Panc1 (cell line): ENCODE measurements at places on chromosomes 4 and X. TPM values are rescaled to one million over a fixed set of nuclear protein-coding genes. Genes with fewer than 3 reads are reported as not detected.
A peak's percentile ranks its signal among the peaks of the same experiment; 100 is the strongest.

SOWAHB gene
- 4.0 TPM for total RNA-seq

- DNase-seq: no peak
Measured at GRCh38 chr4:100285121-100285520, 94.9 kb upstream of the DDIT4L start.

ADAMTS3 gene
- 0.39 TPM for total RNA-seq

- DNase-seq: no peak
Measured at GRCh38 chr4:85675076-85676049, 200.4 kb downstream of the ARHGAP24 start.

DNA sequence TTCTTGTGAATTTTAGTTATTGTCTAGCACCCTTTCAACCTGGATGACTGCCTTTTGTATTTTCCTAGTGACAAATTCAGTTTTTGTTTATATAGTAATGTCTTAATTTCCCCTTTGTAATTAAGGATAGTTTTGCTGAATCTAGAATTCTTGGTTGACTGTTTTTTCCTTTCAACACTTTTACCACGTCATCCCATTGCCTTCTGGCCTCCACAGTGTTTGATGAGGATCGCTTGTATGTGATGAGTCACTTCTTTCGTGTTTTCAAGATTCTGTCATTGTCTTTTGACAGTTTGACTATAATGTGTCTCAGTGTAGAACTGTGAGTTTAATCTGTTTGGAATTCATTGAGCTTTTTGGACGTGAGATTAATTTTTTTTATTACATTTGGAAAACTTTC is 30.1 kb downstream of the KDM6A start:
- peak; percentile 65 for DNase-seq

- no peak for DNase-seq
Measured at GRCh38 chr4:84672177-84672576, 89.2 kb downstream of the CDS1 start.

- DNase-seq: no peak
Measured at GRCh38 chr4:5338531-5338930, 287.3 kb downstream of the STK32B start.

DNA sequence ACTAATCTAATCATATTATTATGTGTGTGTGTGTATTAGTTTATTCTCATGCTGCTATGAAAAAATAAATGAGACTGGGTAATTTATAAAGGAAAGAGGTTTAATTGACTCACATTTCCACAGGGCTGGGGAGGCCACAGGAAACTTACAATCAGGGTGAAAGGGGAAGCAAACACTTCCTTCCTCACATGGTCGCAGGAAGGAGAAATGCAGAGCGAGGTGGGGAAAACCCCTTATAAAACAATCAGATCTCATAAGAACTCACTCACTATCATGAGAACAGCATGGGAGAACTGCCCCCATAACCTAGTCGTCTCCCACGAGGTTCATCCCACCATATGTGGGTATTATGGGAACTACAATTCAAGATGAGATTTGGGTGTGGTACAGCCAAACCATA is 190.9 kb upstream of the TAPT1 start:
- no peak for DNase-seq

DNA sequence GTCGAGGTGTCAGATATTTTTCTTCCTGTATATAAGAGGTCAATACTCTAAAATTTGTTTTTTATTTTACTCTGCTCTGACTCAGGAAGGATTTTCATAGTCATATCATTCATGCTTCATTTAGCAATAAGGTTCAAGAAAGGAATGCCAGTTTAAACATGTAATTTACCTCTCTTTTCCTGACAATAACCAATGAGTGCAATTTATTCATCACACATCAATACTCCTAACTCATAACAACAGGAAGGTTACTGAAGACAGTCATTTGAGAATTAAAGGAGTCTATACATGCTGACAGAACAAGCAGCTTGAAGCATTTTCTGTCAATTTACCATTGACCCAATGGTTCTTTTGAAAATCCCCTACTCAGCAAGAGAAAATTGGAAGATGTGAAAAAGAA is 190.3 kb upstream of the RPS6KA3 start:
- no peak for DNase-seq

MAOB gene
- not detected for total RNA-seq

OCIAD2 gene
- 32.8 TPM for total RNA-seq

DNA sequence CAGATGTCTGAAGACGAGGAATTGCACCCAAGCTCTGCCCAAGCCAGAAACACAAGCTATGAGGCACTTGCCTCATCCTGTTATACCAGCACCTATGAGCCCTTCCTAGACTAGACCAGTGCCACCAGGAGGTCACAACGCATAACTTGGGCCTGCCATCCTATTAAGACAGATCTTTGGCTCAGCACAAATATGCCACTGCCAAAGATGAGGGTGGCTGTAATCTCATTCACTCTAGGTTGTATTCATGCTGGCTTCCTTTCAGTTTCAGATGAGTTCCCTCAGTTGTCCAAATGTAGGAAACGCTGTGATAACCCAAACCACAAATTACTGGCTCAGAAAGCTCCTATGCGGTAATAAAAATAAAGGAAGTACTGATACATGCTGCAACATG is 76.5 kb upstream of the CITED1 start:
- no peak for DNase-seq

MFAP3L gene
- 7.9 TPM for total RNA-seq

- DNase-seq: peak; percentile 88
Measured at GRCh38 chr4:125719987-125720386, 405.2 kb downstream of the FAT4 start.

DNA sequence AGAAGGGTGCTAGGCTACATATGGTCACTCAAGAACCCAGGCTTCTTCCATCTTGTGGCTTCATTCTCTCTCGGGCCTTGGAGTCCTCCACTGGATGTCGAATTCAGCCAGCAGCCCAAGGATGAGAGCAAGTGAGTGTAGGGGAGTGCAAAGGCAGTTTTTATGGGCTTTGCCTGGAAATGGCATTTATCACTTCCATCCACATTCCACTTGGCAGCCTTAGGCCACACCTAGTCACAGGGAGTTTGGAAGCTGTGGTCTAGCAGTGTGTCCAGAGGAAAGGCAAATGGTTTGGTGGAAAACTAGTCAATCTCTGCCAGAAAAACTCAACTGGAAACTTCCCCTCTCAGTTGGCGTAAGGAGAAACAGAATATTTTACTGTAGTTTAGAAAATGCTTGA is 59.0 kb downstream of the NHS start:
- DNase-seq: no peak

GRCh38 chrX:53383376-53384076 is 38.9 kb downstream of the SMC1A start:
- DNase-seq: no peak

- DNase-seq: no peak
Measured at GRCh38 chr4:152360045-152360410, 175.9 kb downstream of the FBXW7 start.

DNA sequence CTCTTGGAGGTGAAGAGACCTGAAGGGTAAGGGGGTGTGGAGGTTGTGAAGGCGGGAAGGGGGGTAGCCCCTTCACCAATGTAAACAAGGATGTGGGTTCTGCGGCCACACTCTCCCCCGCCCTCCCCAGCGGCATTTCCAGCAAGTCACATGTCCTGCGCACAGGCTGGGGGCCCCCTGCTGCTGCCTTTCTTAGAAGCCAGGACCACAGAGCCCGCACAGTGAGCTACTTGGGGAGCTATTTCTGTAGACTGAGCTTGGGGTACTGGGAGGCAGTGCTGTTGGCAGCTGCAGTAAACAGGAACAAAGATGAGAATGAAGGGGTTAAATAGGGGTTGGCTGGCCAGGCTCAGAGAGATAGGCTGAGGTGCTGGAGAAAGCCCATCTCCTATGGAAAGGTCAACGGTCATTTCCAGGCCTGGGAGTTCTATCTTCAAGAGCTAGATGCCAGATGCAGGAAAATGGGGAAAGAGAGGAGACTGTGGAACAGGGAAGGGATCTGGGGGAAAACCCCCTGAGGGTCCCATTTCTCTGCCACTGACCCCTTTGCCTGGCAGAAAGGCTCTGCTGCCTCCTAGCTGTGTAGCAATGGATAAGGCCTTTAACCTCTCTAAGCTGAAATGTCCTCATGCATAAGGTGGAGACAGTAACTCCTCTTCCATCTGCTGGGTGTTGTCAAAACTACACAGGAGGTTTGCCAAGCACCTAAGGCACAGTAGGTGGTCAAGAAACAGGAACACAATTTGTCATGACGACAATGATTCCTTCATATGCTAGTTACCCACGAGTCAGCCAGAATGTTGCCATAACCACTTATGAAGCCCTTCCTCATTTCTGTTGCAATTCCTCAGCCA is 18.5 kb upstream of the PIM2 start:
- no peak for DNase-seq

GRCh38 chr4:80610845-80611677 is 275.5 kb downstream of the CFAP299 start:
- DNase-seq: no peak

DNA sequence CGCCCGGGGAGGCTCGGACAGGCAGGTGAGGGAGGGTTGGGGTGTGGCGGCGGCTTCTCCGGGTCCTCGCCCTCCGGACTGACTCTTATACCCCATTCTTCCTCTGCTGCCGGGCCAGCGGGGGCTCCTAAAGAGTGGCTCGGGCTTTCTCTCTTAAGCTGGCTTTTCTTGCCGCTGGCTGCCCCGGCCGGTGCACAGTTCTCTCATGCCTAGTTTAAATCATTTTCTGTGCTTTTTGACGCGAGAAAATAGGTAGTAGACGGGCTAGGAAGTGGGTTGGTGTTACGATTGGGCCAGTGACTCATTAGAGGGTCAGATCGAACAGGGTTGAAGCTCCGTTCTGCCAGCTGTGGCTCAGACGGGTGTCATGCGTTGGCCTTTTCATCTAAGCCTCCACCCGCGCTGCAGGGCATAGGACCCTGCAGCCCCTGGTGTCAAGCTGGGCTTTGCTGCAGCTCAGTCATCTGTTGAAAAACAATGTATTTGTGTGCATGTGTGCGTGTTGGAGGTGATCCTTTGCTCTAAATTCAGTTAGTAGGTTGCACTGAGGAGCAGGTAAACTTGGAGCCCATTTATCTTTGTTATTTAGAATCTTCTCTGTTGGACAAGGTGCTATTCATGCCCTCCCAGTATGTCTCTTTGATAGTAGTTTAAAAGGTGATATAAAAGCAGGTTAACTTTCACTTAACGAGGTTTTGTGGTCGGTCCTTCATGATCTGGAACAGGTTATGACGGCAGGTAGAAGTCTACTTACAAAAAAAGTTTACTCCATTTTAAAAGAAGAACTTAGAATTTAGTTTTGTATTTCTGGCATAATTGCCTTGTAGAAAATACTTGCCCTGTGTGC is 802 bp downstream of the BMP2K start:
- no peak for DNase-seq

DNA sequence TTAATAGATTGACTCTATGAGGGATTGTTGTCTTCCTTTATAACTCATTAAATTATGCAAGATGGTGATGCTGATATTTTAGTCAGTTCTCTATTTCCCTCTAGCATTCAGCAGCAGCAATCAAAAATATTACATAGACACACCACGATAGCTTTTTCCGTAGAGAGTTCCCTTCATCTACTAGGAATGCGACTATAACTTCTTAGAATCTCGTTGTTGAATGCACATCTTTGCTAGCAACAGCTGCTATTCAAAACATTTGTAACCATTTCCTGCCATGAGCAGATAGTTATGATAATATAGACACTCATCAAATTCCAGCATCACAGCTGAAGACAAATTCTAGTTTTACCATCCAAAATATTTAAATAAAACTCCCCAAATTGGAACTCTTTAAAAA is 147.4 kb upstream of the FGF13 start:
- no peak for DNase-seq

DNA sequence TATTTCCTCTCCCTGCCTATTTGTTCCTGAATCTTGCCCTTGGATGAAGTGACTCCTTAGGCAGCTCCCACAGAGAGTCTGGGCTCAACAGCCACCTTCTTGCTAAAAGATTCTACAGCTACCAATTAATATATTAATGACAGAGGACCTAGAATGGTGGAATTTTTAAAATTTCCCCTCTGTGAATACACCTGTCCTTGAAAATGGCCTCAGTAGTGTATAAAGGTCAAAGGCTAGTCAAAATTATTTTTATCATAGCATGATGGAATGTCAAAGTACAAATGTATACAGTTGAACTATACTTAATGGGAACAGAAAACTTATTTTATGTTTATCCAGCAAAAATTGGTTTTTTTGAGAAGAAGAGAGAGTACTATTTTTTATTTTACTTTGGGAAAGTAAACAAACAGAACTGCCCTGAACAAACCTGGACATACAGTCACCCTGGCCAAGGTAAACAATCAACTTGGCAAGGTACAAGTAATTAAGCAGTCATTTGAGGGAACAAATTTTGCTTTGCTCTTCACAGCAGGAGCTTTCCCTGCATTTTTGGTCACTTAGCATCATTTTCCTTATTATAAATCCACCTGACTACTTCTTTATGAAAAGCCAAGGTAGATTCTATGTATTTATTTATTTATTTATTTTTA is 250.8 kb downstream of the INPP4B start:
- no peak for DNase-seq

- DNase-seq: no peak
Measured at GRCh38 chr4:48831532-48832030, 693 bp downstream of the OCIAD1 start.

- no peak for DNase-seq
Measured at GRCh38 chr4:114562176-114562904, 36.3 kb upstream of the UGT8 start.

DNA sequence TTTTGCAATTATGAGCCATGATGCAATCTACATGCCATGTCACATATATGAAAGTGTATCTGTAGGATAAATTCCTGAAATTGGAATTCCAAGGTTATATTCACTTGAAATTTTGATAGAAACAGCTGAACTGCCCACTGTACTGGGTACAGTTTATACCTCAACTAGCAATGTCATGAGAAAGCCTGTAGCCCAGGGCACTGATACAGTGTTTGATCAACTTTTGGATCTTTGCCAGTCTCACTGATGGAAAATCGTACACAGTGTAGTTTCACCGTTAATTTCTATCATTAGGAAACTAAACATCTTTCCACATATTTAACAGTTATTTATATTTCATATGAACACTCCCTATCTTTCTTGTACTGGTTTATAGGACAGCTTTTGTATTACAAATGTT is 34.2 kb downstream of the TAPT1 start:
- DNase-seq: no peak

GRCh38 chr4:6195602-6196319 is 4.6 kb downstream of the JAKMIP1 start:
- no peak for DNase-seq

USP27X gene
- total RNA-seq: 3.1 TPM

GRCh38 chr4:42498040-42498439 is 100.8 kb downstream of the SHISA3 start:
- DNase-seq: no peak

DNA sequence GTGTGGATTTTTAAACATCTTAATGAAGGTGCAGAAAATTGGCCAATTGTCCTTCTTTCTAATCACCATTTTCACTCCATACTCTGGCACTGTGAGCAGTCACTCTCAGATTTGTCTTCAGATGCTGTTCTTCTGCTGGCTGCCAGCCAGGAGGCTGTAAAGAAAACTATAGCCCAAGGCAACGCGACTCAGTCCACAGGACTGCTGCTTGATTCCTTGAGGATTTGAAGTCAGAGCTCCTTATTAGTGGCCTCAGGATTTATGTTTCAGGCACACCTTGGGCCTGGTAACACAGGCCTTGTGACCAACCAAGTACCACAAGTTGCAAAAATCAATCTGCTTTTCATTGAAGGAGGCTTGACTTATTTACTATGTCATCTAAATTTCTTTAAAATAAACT is 342.6 kb downstream of the GPM6A start:
- DNase-seq: peak; percentile 8

FATE1 gene
- total RNA-seq: not detected

GRCh38 chrX:108235986-108236385 is 144.4 kb downstream of the ATG4A start:
- DNase-seq: no peak

SAGE1 gene
- not detected for total RNA-seq

GRCh38 chrX:11557120-11557519 is 108.6 kb downstream of the ARHGAP6 start:
- no peak for DNase-seq
